WERI-Rb-1 (cell line): ENCODE measurements at places on chromosomes 2 and 18.
A peak's percentile ranks its signal among the peaks of the same experiment; 100 is the strongest.

DNA sequence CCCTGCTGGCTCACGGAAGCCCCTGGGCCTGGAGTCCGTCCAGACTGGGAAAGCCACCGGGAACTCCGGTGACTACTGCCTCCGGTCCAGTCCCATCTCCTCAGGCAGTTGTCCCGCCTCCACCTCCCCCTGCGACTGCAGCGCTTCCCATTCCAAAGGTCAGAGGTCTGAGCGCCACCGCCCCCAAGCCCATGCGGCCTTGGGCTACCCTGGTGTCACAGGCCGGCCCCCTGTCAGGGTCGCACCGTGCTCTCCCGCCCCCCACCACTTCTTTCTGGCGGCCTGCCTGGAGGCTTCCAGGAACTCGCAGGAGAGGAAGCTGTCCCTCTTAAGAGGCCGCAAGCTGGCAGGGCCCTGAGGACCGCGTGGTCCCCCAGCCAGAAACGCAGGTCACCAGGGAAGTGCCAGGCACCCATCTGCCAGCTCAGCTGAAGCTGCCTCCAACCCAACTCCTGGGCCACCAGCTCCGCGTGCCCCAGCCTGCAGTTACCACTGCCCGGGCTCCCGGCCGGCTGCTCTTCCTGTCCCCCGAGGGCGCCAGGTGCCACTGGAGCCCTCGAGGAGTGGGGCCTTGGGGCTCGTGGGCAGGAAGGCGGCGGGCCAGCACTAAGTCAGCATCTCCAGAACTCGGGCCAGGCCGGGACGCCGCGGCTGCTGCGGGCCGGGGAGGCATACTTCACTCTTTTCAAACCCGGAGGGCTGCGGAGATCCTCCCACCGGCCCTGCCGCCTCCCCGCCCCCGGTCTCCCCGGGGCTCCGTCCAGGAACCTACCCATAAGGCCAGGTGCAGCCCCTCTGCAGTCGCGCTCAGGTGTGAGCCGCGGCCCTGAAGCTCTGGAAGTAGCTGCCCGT lies 83.3 kb upstream of the POMC start:
- DNase-seq, result peak; percentile 37

DNA sequence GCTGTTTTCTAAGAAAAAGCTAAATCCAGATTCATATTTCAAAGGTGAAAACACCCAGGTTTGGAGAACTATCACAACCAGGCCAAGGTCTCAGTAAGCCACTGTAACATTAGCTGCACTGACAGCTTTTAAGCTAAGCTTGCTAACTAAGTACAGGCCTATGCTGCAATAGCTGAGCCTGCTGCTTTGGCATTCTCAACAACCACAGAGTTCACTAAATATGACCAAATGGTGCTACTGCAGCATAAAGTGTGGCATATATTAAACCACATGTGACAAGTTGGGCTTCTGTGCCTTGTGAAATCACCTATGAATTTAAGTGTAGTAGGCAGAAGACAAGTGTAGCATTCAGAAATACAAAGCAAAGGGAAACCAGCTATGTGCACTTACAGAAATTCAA lies 206.7 kb downstream of the TCF4 start:
- DNase-seq, result no peak

DNA sequence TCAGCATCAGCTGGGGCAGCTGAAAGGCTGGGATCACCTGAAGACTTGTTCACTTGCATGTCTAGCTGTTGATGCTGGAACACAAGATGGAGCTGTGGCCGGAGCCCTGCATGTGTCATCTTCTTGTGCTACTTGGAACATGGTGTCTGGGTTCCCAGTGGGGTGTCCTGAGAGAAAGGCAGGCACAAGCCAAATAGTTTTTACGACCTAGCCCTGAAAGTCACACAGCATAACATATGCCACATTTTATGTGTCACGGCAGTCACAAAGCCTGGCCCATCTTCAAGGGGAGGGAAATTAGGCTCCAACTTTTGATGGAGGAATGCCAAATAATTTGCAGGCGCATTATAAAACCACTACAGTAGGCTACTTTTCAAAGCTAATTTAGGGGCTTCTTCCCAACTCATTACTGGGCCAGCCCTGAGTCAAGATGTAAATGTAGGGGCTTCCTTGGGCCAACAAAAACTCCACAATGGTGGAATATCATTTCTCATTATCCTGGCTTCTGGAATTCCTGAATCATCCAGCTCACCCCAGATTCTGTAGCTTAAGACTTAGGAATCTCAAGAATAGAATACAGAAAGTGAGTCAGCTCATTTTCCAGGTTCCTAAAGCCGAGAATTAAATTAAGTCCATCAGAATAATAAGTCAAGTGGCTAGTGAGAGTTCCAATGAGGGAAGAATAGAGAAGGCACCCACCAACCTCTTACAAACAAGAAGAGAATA lies 543.0 kb downstream of the TNS1 start:
- no peak for DNase-seq

GRCh38 chr2:59806486-59806885 lies 747.0 kb downstream of the BCL11A start:
- no peak for DNase-seq

DNA sequence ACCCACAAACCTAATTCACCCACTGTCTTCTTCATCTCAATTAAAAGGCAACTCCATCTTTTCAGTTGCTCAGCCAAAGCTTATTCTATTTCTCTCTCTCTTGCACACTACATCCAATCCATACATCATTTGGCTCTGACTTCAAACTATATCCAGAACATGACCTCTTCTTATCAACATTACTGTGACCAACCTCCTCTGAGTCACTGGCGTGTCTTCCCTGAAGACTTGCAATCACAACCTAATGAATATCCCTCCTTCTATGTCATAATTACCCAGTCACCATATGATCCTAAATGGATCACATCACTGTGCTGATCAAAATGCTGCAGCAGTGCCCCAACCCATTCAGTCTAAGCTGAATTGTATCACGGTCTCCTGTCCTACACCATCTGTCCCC lies 22.6 kb upstream of the SULT1C3 start:
- DNase-seq, result no peak

- DNase-seq, result peak; percentile 21
Measured at GRCh38 chr2:136874258-136874657, 108.9 kb downstream of the THSD7B start.

- peak; percentile 88 for DNase-seq
Measured at GRCh38 chr18:79738041-79738461, 58.4 kb downstream of the CTDP1 start.

- no peak for DNase-seq
Measured at GRCh38 chr2:150689590-150689989, 202.1 kb upstream of the RND3 start.

- DNase-seq, result no peak
Measured at GRCh38 chr2:77434880-77435279, 87.3 kb downstream of the LRRTM4 start.

- DNase-seq, result no peak
Measured at GRCh38 chr18:25145731-25146511, 206.0 kb downstream of the ZNF521 start.

- peak; percentile 75 for DNase-seq
Measured at GRCh38 chr2:128446049-128446873, 127.6 kb upstream of the HS6ST1 start.

DNA sequence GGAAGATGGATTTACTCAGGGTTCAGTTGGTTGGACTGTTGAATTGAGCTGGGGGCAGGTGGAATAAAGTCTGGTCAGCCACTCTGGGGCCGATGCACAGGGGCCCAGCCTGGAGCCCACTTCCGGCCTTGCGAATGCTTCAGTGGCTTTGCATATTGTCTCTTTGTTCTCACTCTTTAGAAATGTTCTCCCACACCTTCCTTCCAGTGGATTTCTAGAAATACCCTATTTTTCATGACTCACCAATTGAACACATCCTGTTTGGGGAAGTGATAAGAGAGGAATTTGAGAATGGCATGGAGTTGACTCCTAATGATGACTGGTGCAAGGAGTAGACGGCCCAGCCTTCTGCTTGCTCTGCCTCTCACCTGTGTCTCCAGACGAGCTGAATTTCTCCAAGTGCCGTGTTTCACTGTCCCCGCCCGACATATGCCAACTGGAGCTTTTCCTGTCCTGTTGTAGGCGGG lies 28.1 kb downstream of the ASAP2 start:
- no peak for DNase-seq

DNA sequence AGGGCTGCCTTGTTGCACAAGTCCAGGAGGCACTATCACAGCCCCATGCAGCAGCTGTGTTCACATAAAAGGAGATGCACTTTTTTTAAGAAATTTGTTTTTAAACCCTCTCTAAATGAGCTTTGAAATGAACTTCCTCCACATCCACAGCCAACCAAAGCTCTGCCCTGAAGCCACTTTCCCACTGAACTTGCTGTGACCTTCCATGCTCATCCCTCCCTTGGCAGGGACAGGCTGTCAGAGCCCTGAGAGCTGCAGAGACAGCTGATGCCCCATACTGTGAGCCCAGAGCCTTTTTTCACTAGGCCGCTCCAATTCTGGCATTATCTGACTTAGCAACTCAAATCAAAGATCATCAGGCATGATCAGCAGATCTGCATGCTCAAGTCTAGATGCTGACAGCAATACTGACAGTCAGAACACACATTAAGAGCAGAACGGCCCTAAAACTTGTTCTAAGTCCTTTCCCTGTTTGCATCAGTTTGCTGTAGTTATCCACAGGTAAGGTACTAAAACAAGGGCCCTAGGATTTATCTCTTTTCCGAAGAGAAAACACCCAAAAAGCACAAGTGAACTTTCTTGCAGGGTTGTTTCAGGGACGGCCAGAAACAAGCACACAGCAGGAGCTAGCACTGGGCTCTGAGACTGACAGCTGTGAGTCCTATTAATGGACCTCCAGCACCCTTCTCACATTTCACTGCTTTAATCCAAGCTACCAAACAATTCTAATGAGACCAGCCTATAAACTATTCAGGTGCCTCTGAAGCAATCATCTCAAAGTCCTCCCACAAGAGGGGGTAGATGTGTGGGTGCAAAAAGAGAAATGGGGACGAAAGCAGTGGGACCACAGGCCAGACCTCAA lies 34.9 kb downstream of the RNU4ATAC start:
- DNase-seq, result peak; percentile 53

DNA sequence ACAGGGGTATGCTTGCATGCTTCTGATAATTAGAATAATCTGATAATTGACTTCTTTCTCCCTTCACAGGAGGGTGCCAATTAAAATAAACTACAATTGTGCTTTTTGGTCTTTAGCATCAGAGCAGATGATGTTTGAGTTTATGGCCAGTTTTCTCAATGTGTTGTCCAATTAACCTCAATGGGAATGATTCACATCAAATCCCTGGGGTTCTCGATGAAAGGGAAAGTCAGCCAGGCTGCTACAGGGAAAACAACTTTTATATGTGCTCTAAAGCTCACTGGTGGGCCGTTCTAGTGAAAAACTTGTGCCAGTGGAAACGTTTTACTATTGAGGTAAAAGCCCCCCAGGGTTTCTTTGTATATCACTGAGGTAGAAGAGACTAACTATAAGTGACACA lies 887.3 kb upstream of the CRIM1 start:
- no peak for DNase-seq

DNA sequence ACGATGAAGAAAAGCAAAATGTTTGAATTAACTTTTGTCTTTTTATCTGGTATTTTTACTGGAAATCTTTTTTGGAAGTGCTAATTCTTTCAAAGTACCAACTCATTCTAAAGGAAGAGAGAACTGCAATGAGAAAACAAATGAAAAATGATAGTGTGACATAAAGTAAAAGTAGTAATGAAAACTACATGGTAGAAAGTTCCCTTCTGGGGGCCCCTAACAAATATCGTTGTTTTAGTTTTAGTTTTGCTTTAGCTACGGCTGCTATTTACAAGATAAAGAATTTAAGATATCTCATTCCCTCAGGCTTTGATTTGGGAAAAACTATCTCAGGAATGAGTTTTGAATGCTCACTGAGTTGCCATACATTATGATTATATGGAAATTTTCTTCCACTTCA lies 161.4 kb downstream of the XIRP2 start:
- DNase-seq, result no peak

DNA sequence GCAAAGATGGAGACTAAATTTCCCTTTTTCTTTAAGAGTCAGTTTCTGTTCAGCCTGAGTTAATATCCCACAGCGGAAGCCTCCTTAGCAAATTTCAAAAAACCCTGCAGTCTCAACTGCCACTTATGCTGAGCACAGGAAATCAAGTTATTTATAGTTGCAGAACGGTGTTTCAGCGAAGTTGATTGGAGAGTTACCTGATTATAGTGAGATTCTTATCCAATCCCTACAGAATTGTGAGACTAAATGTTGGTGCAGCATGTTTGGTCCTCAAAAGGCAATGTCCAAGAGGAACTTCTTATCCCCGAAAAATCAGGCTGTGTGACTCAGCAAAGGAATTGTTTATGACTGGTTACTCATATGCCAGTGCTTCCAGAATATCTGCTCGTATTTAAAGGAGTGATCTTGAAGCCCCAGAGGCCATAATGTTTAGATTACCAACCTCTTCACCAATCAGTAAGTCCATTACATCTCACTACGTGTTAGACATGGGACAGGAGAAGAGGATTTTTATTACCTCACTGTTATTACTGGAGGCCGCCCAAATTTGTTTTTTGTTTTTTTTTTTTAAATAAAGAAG lies 67.9 kb downstream of the LRRFIP1 start:
- DNase-seq, result no peak

DNA sequence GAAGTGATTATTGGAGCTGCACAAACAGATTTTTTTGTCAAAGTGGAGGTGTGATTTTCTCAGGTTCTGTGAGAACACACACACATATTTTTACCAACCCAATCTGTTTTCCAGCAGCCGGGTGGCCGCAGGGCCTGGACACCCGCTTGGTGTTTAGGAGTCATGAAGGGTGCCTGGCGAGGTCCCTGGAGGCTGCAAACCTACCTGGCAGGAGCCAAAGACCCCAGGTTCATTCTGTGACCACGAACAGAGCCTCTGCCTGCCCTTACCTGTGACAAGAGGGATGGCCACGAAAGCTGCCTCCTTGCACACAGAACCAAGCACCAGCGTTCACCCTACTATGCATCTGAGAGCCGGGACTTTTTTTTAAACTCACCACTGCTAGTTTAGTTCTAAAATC lies 64.3 kb upstream of the ID2 start:
- no peak for DNase-seq

DNA sequence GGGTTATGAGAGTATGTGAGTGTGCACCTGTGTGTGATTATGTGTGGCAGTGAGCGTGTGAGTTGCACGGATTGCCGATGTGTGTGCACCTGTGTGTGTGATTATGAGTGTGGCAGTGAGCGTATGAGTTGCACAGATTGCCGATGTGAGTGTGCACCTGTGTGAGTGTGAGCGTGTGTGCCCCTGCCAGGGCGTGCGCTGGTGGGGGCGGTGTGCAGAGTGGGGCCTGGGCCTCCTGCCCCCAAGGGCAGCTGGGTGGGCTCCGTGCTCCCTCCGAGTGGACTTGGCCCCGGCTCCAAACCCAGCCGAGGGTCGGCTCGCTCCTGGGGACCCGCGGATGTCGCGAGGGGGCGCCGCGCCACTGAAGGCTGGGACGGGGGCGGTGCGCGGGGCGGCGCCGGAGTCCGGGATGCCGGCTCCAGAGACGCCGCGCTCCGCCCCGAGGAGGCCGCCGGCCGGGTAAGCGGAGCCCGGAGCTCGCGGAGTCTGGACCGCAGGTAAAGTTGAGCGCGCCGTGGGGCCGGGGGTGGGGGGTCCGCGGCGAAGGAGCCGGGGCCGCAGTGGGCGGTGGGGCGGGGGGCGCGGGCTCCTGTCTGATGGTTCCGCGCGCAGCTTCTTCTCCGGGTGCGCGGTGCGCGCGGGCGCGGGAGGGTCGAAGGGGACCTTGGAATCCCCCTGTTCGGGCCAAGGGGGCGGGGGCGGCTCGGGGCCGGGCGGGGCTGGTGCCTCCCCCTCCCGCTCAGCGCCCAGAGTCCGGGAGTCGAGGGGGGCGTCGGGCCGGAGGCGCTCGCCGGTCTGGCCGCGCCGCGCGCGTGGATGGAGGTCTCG lies at the start of gene KCNG2:
Gene KCNG2, plus strand, starts transcription at position 421 of the 828 bp plus-strand sequence. CDS start 65,730 bp downstream, outside the sequence.
- DNase-seq, result peak; percentile 78
